WTC11 (cell line): ENCODE measurements at places on chromosomes 3 and 15. TPM values are rescaled to one million over a fixed set of nuclear protein-coding genes. Genes with fewer than 3 reads are reported as not detected.

The SRGAP3 gene
- total RNA-seq = 11.8 to 17.9 TPM (median 12.1 TPM) in 3 replicates

The IMPG2 gene
- 0.02 to 0.09 TPM (median 0.04 TPM) in 3 replicates for total RNA-seq

The ITIH1 gene
- 0.26 to 0.69 TPM (median 0.50 TPM) in 3 replicates for total RNA-seq

The ADCY5 gene
- 23.5 to 28.6 TPM (median 26.8 TPM) in 3 replicates for total RNA-seq

The SAMMSON gene
- total RNA-seq = 0.11 to 0.13 TPM (median 0.11 TPM) in 3 replicates

The TBC1D21 gene
- not detected in 3 replicates for total RNA-seq

The THPO gene
- 0.55 to 1.4 TPM (median 1.0 TPM) in 3 replicates for total RNA-seq
